ENCODE measurements at places on chromosomes 5 and 9.

DNA sequence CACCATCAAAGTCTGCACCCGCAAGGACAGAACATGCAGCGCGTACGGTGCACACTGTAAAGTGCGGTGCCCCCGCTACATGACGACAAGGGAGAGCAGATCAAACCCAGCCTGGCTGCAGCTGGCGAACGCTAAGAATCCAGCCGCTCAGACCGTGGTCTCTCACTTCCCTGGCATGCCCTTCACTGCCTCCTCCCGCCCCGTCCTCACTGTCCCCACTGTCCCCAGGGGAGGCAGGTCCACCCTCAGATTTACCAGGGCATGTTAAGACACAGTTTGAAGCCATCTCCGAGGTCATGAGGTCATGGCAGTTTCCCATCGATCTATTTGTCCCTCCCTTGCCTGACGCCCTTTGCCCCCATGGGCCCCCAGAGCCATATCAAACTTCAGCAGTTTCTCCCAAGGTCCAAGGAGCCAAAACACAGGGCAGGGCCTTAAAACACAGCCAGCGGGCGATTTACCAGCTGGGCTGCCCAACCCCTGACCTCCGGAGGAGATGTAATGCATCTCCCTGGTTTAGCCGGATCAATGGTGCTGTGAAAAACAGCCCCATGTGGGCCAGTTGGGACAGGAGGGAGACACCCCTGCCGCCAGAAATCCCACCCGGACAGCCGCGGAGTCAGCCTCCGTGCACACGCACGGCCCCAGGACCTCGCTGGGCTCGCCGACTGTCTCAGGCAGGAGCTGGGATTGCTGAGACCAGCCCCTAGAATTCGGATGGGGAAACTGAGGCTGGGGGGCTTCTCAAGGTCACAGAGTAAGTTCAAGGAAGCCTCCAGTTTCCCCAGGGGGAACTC lies 52.3 kb upstream of the FUBP3 start:
- no peak for DNase-seq

GRCh38 chr9:132447902-132448301 lies 37.9 kb downstream of the CFAP77 start:
- no peak for DNase-seq

- DNase-seq: no peak
Measured at GRCh38 chr5:135266303-135266635, 132.8 kb downstream of the MACROH2A1 start.

DNA sequence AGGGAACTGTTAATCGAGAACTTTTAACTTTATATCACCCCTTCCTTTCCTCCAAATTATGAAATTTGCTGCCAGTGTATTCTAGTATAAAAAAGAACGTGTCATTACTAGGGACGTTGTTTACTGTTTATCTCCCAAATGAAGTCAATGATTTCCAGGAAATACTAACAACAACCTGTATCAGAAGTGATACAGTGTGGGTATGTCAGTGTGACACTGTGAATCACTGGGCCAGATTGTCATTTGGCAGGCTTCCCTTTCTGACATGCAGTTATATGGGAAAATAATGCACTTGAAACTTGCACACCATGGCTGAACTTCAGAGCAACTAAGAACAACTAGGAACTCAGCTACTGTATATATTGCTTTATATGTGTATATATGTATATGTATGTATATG lies 12.6 kb downstream of the ZNF462 start:
- DNase-seq: no peak

DNA sequence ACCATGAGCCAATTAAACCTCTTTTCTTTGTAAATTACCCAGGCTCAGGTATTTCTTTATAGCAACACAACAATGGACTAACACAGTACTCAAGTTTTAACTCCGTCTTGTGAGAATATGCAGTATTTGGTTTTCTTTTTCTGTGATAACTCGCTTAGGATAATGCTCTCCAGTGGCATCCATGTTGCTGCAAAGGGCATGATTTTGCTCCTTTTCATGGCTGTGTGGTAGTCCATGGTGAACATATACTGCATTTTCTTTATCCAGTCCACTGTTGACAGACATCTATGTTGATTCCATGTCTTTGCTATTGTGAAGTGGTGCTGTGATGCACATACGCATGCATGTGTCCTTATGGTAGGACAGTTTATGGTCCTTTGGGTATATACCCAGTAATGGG lies 10.9 kb downstream of the VPS13A start:
- no peak for DNase-seq

DNA sequence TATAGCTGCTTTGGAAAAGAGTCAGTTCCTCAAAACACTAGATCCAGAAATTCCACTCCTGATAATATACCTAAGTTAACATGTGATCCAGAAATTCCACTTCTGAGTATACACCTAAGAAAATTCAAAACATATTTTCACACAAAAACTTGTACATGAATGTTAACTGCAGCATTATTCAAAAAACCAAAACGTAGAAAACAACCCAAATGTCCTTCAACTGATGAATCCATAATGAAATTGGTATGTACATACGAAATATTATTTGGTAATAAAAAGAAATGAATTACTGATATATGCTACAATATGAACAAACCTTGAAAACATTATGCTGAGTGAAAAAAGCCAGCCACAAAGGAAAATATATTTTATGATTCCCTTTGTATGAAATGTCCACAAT lies 16.5 kb upstream of the AFF4 start:
- no peak for DNase-seq

GRCh38 chr9:128056887-128057723 lies 10.0 kb downstream of the NAIF1 start:
- DNase-seq: no peak

- DNase-seq: no peak
Measured at GRCh38 chr9:127983847-127984289, 3.1 kb upstream of the EEIG1 start.

- no peak for DNase-seq
Measured at GRCh38 chr9:36154331-36154952, 14.7 kb upstream of the CCIN start.

DNA sequence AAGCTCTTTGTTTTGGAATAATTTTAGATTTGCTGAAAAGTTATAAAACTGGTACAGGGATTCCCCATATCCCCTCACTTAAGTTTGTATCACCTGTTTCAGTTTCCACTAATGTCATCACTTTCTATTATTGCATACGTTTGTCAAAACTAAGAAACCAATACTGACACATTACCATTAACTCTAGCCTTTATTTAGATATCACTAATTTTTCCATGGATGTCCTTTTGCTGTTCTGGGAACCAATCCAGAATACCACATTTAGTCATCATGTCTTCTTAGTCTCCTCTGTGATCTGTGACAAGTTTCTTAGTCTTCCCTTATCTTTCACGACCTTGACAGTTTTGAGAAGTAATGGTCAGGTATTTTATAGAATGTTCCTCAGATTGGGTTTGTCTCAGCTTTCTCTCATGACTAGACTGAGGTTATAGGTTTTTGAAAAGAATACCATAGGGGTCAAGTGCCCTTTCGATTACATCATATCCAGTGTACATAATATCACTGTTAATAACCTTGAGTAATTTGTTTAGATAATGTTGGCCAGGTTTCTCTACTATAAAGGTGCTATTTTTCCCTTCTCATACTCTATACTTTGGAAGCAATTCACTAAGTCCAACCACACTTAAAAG lies 51.9 kb upstream of the NMUR2 start:
- no peak for DNase-seq

GRCh38 chr5:88661806-88662207 lies 221.2 kb downstream of the MEF2C start:
- DNase-seq: no peak

DNA sequence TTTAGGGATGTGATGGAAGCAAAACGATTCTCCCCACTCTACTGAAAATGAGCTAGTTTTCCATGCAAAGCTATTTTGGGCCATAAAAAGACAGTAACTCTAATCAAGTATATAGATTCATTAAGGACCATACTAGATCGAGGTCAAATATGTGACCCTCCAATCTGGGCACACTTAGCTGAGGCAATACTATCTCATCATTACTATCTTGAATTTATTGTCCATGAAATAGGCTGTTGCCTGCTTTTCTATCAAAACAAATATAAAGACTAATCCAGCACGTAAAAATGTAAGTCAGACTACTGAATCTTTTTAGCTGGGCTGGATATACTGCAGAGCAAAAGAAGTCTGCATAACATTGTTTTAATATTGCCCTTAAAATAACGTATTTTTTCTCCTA lies 943.1 kb downstream of the NR2F1-AS1 start:
- DNase-seq: no peak

DNA sequence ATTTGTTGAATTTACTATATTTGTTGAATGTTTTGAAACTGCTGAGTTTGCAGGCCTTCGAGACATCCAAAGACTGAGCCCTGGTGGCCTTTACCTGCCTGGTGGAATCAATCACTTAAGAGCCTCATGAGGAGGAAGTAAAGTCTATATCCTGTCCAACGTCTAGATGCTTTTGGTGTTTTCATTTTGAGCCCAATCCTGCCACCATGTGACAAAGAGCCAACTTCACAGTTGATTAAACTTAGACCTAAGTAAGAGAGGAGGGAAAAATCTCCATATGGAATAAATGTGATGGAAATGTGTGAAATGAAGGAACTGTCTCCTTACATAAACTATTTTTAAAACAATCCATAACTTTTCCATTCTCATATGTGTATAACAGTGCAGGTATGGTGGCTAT lies 220.1 kb downstream of the PRR16 start:
- no peak for DNase-seq

DNA sequence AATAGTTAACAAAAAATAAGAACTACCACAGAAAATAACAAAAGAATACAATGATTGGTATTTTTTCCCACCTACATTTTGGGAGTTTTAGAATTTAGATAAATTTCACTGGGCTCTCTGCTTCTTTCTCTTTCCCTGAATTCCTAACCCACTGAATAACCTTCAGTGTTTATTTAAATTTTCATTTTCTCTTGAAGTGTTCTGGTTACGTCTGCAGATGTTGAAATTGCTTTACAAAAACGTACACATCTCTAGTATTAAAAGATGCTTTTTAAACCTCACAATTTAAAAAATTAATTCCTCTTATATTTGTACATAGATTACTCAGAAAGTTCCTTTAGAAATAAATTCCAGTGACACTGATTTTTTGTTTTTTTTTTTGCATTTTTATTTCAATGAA lies 158.7 kb upstream of the TUT7 start:
- DNase-seq: no peak

- DNase-seq: no peak
Measured at GRCh38 chr5:24714746-24715145, 70.0 kb upstream of the CDH10 start.

- no peak for DNase-seq
Measured at GRCh38 chr5:180606215-180606785, 15.0 kb upstream of the SCGB3A1 start.

GRCh38 chr9:131854896-131855613 lies 115.2 kb upstream of the RAPGEF1 start:
- DNase-seq: no peak

GRCh38 chr5:84113246-84114105 lies 271.2 kb downstream of the EDIL3 start:
- DNase-seq: no peak

DNA sequence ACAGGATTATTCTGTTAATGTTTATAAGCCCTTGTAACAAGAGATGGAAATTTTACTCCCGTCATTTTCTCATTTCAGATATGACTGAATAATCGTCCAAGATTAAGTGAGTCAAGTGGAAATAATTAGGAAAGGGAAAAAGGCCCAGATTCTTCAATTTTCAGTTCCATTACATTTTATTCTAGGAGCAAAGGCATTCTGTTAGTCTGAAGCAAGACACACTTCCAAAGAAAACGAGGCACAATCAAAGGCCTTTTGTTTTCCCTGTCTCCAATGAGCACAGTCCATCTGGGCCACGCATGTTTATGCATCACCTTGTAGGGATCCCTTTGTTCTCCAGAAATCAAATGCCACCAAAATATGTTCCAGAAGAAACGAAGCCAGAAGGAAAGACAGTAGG lies 382.9 kb upstream of the RFX3 start:
- no peak for DNase-seq

DNA sequence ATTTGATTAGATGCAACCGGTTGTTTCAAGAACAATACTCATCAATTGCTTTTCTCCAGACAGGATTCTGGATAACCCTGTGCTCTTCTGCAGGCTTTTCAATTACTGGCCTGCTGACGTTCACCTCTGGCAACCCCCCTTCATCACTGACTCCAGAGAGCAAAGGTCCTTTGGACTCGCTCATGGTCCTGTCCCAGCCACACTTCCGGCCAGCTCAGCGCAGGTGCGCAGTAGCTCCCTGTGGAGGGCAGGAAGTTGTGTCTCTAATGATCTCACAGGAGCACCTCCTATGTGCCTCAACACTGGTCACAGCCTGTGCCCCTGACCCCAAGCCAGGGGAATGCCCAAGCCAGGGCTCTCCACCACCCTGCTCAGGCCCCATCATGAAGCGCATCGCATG lies 44.0 kb downstream of the OLFM1 start:
- no peak for DNase-seq

- no peak for DNase-seq
Measured at GRCh38 chr9:101014566-101014965, 14.0 kb upstream of the PLPPR1 start.

- peak; percentile 85 for DNase-seq
Measured at GRCh38 chr9:126719618-126720031, 85.2 kb upstream of the ZBTB43 start.

- no peak for DNase-seq
Measured at GRCh38 chr9:20557890-20558565, 64.3 kb downstream of the MLLT3 start.

DNA sequence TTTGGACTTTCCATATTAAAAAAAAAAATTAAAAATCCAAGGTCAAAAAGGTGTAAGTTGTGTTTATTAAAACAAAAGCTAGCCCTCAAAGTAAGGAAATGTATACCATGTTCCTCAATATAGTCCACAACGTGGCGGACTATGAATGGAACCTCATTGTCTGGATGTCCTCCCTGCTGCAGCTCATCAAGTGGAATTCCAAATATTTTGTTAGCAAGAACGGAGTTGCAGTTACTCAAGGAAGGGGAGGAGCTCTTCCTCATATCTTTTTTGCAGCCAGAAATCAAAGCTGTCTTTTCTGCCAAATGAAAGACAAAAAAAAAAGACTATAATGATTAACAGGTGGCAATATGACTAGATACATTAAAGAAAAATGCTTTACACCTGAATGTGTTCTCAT lies 14.0 kb downstream of the FAM13B start:
- DNase-seq: no peak

GRCh38 chr5:42807722-42808447 lies 3.8 kb downstream of the SELENOP start:
- DNase-seq: no peak

GRCh38 chr9:113160571-113160970 lies 9.8 kb downstream of the SLC31A2 start:
- DNase-seq: no peak

- no peak for DNase-seq
Measured at GRCh38 chr5:75471193-75471592, 40.2 kb downstream of the CERT1 start.

DNA sequence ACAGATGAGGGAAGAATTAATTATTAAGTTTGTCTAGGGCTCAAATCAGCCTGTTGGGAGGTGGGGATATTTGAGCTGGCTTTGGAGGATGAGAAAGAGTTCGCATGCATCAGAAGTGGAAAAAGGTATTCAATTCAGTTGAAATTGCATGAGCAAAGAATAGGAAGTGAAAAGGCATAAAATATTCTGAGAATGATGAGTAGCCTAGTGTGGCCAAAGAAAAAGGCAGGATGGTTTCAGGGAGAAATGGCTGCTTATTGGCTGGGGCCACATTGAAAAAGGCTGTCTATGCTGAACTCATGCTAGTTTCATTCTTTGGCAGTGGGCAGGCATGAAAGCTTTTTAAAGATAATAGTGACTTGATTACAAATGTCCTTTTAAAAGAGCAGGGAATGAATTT lies 235.4 kb upstream of the RIOK2 start:
- no peak for DNase-seq

GRCh38 chr9:35107297-35108290 lies 4.7 kb upstream of the STOML2 start:
- no peak for DNase-seq

All from stimulated activated CD8-positive, alpha-beta memory T cell treated with anti-CD3 and anti-CD28 coated beads, Interleukin-4, amount 100 ng/mL, for 1 hour (primary cell).